Progenitor cell of endocrine pancreas (in vitro differentiated cells): ENCODE measurements at places on chromosomes 16 and 17. TPM values are rescaled to one million over a fixed set of nuclear protein-coding genes. Genes with fewer than 3 reads are reported as not detected.

JPH3 gene
- 23.1 and 26.4 TPM in 2 replicates for total RNA-seq

DCTPP1 gene
- total RNA-seq = 65.9 and 71.9 TPM in 2 replicates

KRT31 gene
- not detected in 2 replicates for total RNA-seq

GPRC5C gene
- total RNA-seq = 182 and 207 TPM in 2 replicates

CPD gene
- 123 and 124 TPM in 2 replicates for total RNA-seq

APOBR gene
- 0.20 and 0.22 TPM in 2 replicates for total RNA-seq

CBX4 gene
- 22.8 and 24.2 TPM in 2 replicates for total RNA-seq

NACA2 gene
- not detected in 2 replicates for total RNA-seq

CDH1 gene
- total RNA-seq = 545 and 586 TPM in 2 replicates

CCDC200 gene
- total RNA-seq = not detected in 2 replicates

LRRC46 gene
- 1.3 and 1.7 TPM in 2 replicates for total RNA-seq

MYH1 gene
- total RNA-seq = not detected in 2 replicates
